Stimulated activated CD8-positive, alpha-beta memory T cell treated with anti-CD3 and anti-CD28 coated beads, Interleukin-12 subunit alpha, Interleukin-12 subunit beta, amount 100 ng/mL, for 1 hour (primary cell): ENCODE measurements at places on chromosomes 2 and 18.

DNA sequence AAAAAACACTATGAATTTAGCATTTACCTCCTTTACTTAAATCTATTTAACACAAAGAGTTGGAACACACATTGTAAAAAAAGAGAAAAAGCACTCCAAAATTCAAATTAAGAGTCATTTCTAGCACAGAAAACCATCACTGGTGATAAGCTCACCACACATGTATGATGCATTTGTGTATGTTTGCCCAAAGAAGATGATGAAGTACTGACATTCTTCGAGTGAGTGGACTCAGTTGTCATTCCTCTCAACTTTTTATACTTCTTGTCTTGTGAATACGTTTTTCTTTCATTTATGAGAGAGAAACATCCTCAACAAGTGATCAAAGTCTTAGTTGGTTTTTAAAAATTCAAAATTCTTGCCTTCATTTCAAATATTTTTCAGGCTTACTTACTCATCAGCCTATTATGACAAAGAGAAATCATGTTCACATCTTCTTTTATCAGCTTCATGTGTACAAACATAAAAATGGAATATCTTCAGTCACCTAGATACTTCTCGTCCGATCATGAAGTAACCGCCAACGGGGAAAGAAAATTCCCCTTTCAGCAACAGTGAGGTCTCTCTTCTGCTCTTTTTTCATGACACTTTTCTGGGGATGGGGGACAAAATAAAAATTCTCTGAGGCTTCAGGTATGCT, 1.5 kb downstream of the DSEL start:
- DNase-seq: no peak

DNA sequence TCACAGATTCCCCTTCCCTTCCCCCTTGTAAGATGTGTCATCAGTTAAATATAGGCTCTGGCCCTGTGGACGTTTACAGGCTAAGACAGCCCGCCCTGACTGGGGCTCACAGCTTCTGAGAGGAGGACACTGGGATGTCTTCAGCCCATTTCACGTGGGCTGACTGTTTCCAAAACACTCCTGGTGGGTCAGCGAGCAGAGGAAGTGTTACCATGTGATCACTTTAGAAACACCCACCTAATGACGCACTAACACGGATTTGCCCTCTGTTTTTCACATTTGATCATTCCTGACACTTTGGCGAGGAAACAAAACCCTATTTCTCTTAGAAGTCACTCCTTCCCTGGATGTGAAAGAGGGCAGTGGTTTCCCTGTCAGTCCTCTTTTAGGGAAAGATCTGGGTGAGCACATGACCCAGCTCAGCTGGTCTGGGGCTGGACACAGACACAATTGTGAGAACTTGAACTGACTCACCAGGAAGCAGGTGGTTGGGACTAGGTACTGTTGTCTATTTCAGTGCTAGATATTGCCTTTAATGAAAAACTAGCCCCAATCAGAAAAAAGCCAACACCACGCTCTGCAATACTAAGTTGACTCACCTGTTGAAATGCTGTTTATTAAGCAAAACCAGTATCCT, 38.8 kb downstream of the BMP10 start:
- DNase-seq: no peak

DNA sequence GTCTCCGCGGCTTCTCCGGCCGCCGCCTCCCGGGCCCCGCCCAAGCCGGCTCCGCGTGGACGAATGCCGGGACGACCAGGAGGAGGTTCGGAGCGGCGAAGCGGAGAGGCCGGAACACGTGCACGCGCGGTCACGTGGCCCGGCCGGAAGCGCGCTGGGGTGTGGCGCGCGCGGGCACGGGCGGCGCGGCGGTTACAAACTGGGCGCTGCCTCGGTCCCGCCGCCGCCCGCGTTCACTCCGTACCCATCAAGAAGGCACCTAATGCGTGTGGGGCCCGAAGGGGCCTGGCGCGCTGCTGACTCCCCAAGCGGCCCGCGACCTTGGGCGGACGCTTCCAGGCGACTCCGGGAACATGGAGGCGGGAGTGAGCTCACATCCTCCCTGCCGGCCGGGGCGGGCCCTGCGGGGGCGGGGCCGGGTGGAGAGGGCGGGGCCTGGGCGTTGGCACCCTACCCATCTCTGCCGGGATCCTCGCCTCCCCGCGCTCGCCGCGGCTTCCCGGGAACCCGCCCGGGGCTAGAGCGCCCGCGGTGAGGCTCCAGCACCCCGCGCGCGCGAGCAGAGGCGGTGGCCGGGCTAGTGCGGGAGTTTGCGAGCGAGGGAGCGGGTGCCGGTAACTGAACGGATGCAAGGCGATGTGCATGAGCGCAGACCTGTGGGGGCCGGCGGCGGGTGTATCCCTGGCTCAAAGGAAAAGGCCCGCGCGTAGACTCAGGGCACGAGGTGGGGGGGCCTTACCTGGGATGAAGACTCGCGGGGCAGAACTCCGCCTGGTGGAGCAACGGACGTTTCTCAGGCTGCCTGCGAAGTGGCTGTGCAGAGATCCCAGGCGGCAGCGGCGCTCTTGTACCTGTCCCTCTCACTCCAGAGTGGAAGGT, at the start of gene TMEM185B:
TMEM185B (minus strand) TSS at position 367 of the 879 bp plus-strand sequence. CDS start 424 bp downstream, outside the sequence.
- DNase-seq: peak; percentile 80

- no peak for DNase-seq
These were observed 516.3 kb upstream of the FSIP2 start for GRCh38 chr2:185222311-185222710.

- no peak for DNase-seq
These were observed 188.7 kb upstream of the APCDD1 start for GRCh38 chr18:10265560-10266333.

- no peak for DNase-seq
These were observed 2.1 kb downstream of the ASTL start for GRCh38 chr2:96136129-96136720.

DNA sequence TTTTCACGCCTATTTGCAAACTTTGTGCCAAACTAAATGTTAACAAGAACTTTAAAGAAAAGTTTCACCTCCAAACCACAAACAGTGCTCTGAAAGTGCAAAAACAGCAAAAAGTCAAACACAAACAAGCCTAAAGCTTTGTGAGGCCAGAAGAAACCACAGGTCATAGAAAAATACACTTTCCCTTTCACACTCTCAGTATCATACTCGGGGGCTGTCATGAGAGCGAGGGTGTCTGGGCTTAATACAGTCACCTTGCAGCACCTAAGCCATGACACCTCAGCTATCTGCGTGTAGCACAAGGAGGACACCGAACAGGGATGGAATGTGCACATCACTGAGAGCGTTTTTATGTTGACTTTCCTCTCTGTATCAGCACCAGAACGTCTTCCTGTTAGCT, 26.6 kb upstream of the SEH1L start:
- DNase-seq: no peak

- DNase-seq: no peak
These were observed 14.0 kb downstream of the SFTPB start for GRCh38 chr2:85653996-85654395.

- no peak for DNase-seq
These were observed 107.5 kb downstream of the OSR1 start for GRCh38 chr2:19250906-19251305.

- no peak for DNase-seq
These were observed 55.2 kb downstream of the METTL4 start for GRCh38 chr18:2515908-2516625.

DNA sequence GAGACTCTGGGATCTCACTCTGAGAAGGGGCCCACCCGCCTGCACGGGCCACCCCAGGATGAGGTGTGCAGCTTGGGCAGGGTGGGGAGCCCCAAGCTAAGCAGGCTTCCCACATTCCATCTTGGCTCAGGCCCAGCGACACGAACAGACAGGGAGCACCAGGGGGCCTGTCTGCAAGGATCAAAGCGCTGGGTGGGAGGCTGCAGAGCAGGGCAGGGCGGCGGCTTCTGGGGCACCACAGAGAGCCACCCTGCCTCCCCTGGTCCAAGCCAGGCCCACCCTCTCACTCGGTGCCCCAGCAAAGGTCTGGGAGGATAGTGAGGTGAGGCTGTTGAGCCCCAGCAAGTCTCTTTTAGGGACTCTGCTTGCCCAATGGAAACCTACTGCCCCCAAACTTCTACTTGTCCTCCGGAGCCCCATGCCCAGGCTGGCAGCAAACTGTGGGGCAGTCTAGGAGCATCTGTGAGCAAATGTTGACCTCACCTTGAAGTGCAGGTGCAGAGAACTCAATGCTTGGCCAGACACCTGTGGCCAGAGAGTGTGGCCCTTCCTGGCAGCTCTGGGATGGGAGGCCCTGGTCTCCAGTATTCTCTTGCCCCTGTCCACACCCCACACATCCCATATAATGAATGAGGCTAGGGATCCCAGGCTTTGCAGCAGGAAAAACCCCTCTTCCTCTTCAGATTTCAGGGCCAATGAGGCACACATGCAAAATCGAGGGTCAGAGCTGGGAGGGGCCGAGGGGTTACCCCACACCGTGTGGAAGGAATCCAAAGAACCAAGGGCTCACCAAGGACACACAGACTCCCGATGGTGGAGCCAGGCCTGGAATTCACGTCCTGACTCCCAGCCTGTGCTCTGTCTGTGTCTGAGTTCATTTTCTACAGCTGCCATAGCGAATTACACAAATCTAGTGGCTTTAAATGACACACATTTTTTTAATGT, 18.8 kb upstream of the GLI2 start:
- DNase-seq: no peak

DNA sequence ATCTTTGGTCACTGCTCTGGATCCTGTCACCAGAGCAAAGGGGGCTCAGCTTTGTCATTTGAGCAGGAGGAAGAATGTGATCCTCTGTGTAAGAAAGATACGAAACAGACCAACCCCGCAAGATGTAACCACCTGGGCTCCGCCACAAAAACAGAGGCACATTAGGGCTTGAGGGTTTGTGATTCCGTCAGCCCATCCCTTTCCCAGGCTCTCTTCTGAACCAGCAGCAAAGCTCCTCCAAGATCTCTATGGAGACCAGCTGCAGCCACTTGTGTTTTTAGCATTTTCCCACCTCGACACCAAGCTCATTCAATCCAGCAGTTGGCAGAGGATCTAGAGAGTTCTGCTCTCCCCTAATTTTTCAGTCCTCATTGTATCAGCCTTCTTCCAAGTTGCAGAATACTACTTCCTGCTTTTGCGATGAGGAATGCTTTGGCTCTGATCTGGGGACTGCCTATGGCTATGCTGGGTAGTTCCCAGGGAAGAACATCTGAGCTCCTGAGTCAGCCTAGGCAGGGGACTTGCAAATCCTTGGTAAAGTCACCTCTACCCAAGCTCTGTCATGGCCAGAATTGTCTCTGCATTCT, 139.6 kb upstream of the RAB12 start:
- DNase-seq: no peak

GRCh38 chr18:2848247-2849246, 1.7 kb downstream of the EMILIN2 start:
- no peak for DNase-seq

DNA sequence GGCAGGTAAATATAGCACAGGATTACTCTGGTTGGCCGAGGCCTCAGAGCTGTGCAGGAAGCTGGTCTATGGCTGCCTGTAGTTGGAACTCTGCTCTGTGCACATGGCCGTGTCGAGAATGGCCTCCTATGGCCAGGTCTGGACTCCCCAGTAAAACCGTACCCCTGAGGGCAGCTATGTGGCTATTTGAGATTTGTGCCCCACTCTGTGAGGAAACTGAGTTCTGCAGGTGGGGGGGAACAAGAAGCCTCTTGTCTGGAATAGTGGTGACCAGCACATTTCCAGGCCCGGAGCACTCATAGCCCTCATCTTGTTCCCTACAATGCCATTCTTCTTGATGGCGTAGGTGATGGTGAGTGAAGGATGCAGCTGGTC, 15.0 kb upstream of the TEX51 start:
- no peak for DNase-seq

- DNase-seq: no peak
These were observed 243.0 kb downstream of the DYSF start for GRCh38 chr2:71696381-71696780.

- no peak for DNase-seq
These were observed 143.4 kb downstream of the UBE2E3 start for GRCh38 chr2:181123798-181124231.

DNA sequence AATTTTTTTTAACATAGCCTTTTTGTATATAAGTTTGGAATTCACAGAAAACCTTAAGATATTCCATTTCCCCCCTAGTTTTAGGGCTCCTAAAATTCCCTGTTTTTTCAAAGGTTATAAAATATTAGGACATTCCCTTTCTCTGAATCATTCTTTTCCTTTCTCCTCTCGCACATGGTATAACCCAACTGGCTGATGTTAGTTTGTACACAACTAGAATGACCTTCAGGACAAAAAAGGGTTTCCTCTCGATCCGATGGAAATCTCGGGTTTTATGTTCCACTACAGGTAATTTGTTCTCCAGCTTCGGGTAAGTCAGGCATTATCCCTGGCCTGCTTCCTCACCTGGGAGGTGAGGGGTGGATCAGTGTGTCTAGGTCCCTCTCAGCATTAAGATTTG, 215.1 kb downstream of the LDLRAD4 start:
- DNase-seq: no peak

GRCh38 chr2:71711133-71711855, 257.9 kb downstream of the DYSF start:
- DNase-seq: no peak

- no peak for DNase-seq
These were observed 118.7 kb downstream of the KCTD1 start for GRCh38 chr18:26429535-26430226.

- no peak for DNase-seq
These were observed 11.4 kb downstream of the OSGEPL1 start for GRCh38 chr2:189751080-189751658.

GRCh38 chr2:207327513-207327912, 161.8 kb upstream of the KLF7 start:
- no peak for DNase-seq

DNA sequence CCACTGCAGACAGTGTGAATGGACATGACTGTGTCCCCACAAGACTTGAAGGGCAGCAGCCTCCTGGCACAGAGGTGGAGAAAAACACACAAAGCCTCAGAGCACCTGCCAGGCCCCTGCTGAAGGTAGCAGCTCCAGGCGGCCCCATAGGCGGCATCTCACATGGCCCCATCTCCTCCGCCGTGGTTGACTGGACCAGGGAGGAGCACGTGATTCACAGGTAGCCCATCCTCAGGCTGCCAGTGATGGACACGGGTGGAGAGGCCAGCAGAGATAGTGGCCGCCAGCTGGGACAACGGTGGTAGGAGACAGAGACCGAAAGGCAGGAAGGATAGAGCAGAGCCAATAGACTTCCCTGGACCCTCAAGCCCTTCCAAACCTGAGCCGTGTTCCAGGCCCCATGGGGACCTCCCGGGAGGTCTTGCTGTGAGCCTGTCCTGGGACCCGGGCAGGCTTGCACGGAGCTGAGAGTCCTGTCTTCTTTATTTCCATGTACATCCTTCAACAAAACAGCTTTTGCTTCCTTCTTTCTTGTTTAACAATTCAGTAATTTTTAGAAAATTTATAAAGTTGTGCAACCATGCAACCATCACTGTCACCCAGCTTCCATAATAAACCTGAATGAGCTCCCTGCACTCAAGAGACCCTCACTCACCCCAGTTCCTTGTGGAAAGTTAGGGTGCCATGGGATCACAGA, 26.9 kb downstream of the GPR55 start:
- DNase-seq: no peak

DNA sequence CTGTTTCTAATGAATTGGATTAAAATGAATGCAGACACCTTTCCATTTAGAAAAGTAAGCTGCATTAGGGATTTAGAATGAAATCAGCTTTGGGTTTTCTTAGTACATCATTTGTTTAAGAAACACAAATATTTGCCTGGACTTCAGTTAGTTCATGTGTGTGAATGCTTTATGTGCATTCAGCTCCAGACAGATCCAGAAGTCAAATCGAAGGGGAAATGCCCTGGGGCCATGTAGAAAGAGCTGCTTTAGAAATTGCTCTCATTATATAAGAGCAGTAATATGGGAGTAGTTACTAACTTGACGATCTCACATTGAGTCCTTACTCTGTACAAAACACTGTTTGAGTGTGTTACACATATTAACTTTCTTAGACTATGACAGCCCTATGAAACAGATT, 88.0 kb upstream of the TTC39C start:
- DNase-seq: no peak
